ENCODE measurements at places on chromosomes 11 and 22.

DNA sequence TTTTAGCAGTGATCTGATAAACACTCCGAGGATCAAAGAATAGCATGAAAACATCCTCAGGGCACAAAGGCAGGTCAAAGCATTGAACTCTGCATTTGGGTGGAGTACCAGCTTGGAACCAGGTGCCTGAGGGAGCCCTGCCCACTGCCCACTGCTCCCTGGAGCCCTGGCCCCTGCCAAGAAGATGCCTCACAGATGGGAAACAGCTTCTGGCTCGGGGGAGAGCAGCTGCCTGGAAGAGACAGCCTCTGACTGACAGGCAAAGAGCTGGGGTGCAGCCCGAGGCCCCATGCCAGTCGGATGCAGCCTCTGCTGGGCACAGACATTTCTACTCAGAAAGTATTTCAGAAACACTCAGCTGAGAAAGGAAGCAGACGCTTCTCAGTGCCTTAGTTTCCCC, 13.2 kb downstream of the LMO1 start:
- no peaks in the 10 kb centered on the region for H3K27me3 ChIP-seq
- H3K4me3 ChIP-seq, result no peak overlapping the region
- peak; percentile 22 for DNase-seq
- H3K4me1 ChIP-seq, result no peaks in the 10 kb centered on the region

- no peak overlapping the region for H3K27ac ChIP-seq
- DNase-seq, result no peak
- H3K4me1 ChIP-seq, result no peaks in the 10 kb centered on the region
- H3K36me3 ChIP-seq, result no peaks in the 10 kb centered on the region
- H3K27me3 ChIP-seq, result no peaks in the 10 kb centered on the region
Observed at GRCh38 chr22:44455963-44456358, 42.1 kb downstream of the RTL6 start.

GRCh38 chr11:66346476-66347424, 679 bp downstream of the B4GAT1 start:
- H3K36me3 ChIP-seq, result peaks cover 6% of the 10 kb centered on the region
- H3K27me3 ChIP-seq, result no peaks in the 10 kb centered on the region
- peak overlapping the region; percentile 96 for H3K4me3 ChIP-seq
- peaks cover 30% of the 10 kb centered on the region for H3K4me1 ChIP-seq
- DNase-seq, result no peak
- H3K27ac ChIP-seq, result peak overlapping the region; percentile 87

DNA sequence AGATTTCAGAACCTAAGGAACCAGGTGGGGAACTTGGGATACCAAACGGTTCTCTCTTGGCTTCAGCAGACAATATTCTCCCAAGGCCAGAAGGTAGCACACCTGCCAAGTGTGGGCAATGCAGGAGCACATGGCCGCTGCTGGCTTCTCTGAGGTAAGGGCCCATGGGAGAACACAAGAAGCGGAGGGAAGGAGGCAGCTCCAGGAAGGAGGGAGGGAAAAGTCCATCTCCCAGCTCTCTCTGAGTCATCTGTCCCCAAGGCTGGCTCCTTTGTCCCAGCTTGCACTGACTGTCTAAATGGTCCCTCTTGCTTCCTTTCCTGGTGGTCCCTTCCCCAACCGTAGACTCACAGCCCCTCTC, 557.9 kb upstream of the CADM1 start:
- no peaks in the 10 kb centered on the region for H3K36me3 ChIP-seq
- no peak overlapping the region for H3K27ac ChIP-seq
- no peak for DNase-seq

- H3K4me1 ChIP-seq, result no peaks in the 10 kb centered on the region
- H3K4me3 ChIP-seq, result no peak overlapping the region
- no peak overlapping the region for H3K27ac ChIP-seq
- DNase-seq, result no peak
Observed at GRCh38 chr22:27930331-27931060, 11.4 kb upstream of the PITPNB start.

GRCh38 chr11:102589047-102589459, 36.1 kb downstream of the MMP20 start:
- no peak overlapping the region for H3K4me3 ChIP-seq
- no peak for DNase-seq
- no peaks in the 10 kb centered on the region for H3K27me3 ChIP-seq
- no peaks in the 10 kb centered on the region for H3K4me1 ChIP-seq
- no peak overlapping the region for H3K27ac ChIP-seq
- no peaks in the 10 kb centered on the region for H3K36me3 ChIP-seq

- H3K27me3 ChIP-seq, result no peaks in the 10 kb centered on the region
- peak overlapping the region; percentile 56 for H3K4me3 ChIP-seq
- DNase-seq, result peak; percentile 87
- peaks cover 11% of the 10 kb centered on the region for H3K36me3 ChIP-seq
- H3K4me1 ChIP-seq, result peaks cover 43% of the 10 kb centered on the region
- peak overlapping the region; percentile 63 for H3K27ac ChIP-seq
Observed at GRCh38 chr22:50270666-50271394, 650 bp upstream of the MAPK11 start.

Data from upper lobe of right lung (tissue), 1 donor.